ENCODE measurements at places on chromosomes 6 and 20.

- DNase-seq = no peak
Measured at GRCh38 chr20:56299362-56299761, 50.8 kb downstream of the MC3R start.

DNA sequence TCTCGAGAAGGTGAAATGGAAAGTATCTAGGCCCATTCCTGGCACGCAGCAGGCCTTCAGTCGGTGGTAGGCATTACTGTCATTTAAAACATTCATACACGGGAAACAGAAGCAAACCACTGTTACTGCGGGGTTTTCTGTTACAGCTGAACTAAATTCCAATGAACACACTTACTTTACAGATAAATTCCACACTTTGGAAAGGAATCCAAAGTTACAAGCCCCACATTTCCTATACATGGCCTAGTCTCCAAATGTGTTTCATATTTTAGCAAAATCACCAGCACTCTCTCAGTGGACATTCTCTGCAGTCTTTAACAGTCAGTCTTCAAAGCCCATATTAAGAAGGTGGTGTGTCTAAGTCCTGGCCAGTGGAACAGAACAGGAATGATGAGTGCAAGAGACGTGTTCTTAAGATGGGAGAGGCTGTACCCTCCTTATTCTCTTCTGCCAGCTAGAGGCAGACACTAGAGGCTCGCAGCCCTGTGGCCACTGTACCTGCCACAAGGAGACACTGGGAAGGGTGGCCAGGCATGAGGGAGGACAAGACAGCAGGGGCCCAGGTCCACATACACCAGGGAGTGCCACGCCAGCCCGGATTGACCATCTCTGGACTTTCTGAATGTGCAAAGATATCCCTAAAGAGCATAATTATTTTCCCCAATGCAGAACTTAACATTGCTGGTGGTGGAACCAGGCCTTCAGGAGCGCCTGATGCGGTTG lies 76.4 kb downstream of the CDC5L start:
- DNase-seq = no peak

GRCh38 chr6:96783307-96783706 lies 54.0 kb downstream of the GPR63 start:
- DNase-seq = no peak

DNA sequence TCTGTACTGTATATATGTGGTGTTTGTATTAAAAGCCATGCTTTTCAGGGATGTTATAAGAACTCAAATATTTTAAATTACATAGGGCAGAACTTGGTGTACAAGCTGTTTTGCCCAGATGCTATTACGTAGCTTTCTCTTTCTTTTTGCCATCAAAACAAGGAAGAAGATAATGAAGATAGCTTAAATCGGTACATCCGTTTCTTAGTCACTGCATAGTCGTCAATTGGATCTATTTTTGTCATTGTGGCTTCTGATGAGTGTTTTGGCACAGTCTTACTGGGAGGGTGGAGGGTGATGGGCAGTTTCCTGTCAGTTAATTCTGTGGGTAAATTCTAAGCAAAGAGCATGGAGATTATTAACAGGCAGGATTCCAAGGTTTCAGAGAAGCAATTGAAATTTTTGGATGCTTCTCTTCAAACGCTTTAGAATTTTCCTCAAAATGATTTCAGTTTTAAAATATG lies 649.1 kb upstream of the GJE1 start:
- peak; percentile 77 for DNase-seq

GRCh38 chr6:52317211-52317610 lies 32.7 kb upstream of the MCM3 start:
- DNase-seq = no peak

GRCh38 chr20:43102394-43102793 lies 87.3 kb downstream of the PTPRT start:
- no peak for DNase-seq
